ENCODE measurements at places on chromosomes 4 and X.

DNA sequence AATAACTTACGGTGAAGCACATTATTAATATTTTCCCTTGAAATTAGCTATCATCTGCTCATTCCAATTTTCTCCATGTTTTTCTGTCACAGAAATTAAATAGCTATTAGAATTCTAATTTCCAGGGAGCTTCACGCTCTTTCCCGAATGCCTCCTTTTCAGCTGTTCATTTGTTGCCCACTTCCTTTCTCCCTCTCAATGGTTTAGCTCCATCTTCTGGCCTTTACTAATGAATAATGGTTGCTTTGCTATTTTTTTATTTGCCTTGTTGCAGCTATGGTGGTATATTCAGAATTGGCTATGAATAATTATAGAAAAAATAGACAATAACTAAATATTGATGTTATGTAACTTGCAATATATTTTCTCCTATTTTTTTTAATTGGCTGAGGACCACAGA, 70.5 kb downstream of the GRIA2 start:
- DNase-seq = no peak

DNA sequence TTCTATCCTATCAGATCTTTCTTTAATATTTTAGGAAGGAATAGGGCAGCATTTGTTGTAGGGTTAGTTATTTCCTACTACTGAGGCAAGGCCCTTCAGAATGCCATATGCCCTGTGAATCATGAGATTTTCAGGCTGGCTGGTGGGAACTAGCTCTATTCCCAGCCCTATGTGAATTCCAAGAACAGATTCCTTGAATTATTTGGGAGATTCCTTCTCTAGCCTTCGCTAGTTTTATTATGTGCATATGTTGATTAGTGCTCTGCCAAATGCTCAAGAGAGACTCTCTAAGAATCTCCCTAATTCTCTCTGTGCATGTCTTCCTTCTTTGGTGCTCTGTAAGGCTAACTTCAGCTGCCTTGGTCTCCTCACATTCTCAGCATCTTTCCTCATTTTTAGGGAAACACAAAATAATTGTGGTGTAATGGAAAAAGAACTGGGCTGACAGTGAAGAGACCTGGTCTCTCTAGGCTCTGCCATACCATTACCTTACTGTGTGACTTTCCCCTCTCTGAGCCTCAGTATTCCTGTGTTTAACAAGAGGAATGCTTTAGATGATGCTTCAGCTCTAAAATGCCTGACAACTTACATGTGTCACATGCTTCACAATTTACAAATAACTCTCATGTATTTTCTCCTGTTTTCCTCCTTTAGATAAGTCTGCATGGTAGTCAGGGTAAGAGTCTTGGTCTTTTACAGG, 79.7 kb downstream of the VMA21 start:
- DNase-seq = no peak

DNA sequence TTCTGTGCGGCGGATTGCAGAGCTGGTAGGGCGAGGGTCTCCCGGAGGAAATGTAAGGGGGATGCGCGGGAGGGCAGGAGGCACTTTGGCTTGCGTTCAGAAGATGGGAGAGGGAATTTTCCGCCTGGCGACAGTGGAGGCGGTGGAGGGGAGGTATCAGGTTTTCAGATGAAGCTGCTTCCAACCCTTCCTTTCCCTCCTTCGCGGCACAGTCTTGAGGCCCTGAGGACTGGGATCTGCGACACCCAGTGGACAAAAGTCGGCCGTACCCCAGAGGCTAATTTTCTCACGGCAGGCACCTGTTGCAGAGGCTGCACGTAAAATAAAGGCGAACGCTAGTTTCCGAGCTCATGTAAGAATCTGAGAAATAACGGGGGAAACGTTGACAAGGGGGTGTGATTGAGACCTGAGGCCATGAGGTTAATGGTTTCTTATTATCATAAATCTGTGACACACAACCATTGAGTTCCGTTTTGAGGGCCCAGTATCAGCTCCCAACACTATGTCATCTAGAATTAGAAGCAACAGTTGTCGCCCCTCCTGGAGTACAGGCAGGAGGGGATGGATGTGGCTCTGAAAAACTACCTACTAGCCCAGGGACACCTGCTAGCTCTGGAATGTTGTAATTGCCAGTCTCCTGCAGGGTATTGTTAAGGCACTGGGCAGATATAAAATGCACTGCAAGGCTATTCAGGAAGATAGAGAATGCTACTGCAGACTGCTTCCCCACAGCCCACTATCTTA, 1.1 kb downstream of the ZCCHC18 start:
- peak; percentile 21 for DNase-seq

GRCh38 chr4:2132438-2132837, 73.3 kb downstream of the NAT8L start:
- no peak for DNase-seq

DNA sequence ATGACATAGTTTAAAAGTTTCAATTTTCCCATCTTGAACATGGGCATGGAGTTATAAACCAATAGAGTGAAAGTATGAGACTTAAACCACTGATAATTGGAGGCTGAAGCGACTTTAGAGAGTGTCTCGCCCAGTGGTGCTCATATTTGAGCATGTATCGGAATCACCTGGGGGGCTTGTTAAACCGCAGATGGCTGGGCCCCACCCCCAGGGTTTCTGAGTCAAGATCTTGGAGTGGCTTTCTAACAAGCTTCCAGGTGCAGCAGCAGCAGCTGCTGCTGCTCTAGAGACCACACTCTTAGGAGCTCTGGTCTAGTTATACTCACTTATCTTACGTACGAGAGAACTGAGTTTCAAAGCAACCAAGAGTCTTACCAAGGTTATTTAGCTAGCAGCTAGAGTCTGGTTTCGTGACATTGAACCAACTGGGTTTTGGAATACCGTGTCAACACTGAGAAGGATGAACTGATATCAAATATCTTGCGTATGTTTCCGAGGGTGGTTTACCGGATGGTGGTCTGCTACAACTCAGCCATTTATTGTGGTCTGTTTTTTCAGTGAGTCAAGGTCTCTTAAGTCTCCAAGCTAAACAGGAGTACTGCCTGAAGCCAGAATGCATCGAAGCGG, 5.9 kb downstream of the PHEX start:
- no peak for DNase-seq

DNA sequence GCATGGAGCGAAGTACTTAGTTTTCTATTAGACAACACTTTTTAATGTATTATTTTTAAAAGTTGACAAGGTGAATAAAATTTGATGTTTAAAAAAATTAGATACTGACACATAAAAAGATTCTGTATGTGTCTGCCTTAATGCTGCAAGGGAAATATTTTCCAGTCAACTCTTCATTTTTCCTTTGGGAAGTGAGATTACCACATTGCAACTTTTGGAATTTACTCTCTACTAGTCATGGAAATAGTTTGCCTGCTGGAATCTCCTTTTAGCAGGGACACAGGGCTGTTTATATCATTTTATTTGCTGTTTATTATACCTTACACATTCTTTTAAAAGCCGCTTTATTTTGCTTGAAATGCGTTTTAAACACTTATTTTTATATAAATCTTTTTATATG, 135.1 kb downstream of the MID1 start:
- no peak for DNase-seq

- DNase-seq = no peak
Measured at GRCh38 chr4:160038615-160039014, 935.7 kb downstream of the RAPGEF2 start.

All from activated CD4-positive, alpha-beta T cell treated with anti-CD3 and anti-CD28 coated beads for 1 hour (primary cell).